ENCODE measurements at places on chromosomes 7 and 10.

- no peak for DNase-seq
These were observed 4.5 kb downstream of the PTER start for GRCh38 chr10:16441173-16441840.

GRCh38 chr7:85065306-85065705, 121.5 kb downstream of the SEMA3D start:
- DNase-seq: no peak

DNA sequence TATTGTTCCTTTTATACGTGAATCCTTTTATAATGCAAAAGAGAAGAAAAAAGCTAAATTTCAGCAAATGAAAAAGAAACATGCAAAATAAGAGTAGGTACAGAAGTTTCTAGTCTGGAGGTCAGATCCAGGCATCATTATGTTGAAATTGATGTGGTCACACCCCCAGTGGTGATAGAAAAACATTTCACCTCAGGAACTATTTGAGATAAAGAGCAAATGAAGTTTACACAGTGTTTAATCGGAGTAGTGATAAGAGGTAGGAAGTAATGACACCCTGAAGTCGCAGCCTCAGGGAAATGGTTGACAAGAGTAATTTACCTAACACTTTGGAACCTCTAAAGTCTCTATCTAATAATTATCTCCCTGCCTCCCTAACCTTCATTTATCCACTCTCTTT, 536.0 kb upstream of the STEAP1 start:
- no peak for DNase-seq

DNA sequence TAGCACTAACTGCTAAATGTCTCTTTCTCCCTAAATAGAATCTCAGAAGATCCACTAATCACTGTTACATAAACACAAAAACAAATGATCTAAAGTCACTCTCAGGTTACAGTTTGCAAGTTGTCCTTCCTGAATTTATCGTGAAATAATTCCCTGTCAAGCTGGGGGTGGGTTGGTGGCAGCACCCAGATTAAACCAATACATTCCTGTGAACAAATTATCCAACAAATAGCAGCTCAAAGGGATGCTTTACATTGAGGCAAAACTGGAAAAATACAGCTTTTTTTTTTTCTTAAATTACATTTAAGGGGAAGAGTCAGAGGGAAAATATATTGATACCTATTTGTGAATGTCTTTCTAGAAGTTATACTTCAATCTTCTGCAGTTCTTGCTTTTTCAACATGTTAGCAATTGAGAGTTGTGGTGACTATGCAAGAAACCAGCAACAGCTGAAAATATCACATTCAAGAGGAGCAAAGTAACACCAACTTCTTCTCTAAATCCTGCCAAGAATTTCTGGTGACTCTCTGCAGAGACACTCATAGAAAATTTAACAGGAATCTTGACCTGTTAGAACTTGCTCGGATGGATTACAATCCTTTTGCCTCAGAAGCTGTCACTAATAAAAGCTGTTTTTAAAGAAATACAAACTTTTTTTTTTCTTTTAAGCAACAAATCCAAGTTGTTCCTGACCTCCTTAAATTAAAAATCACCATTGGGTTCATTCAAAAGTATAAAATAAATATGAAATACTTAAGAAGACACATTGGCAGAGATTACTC, 18.9 kb downstream of the LMOD2 start:
- no peak for DNase-seq

- DNase-seq: no peak
These were observed 9.5 kb downstream of the VTI1A start for GRCh38 chr10:112456533-112456932.

DNA sequence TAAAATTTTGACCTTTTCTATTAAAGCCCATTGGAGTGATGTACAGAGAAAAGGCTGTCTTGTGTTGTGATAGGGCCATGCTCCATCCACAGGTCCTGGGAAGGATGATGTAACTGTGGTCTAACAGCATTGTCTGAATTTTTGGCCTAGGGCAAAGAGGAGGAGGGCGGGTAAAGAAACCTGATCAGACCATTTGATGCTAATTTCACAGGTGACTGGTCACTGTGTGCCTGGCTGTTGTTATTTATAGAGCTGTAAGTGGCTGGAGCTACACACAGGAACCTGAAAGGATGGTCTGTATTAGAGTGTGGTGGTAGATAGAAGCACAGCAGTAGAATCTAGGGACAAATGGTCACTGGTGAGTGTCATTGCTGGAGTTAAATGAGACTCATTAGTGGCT, 182.1 kb downstream of the AUTS2 start:
- DNase-seq: no peak

DNA sequence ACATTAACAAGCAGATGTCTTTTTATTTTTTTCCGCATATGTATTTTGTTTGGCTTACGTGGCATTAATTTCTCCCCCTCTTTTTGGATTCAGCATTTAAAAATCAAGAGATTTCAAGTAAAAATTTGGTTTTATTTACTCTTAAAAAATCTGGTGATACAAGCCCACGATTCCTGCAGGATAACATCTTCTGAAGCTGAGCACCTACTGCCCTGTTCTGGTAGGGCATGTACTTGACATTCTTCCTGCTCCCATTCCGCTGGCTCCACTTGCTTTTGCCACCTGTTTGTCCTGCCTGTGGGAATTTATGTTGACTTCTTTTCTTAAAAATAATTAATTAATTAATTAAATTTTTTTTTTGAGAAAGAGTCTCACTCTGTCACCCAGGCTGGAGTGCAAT, 105.2 kb upstream of the SLC25A13 start:
- no peak for DNase-seq

DNA sequence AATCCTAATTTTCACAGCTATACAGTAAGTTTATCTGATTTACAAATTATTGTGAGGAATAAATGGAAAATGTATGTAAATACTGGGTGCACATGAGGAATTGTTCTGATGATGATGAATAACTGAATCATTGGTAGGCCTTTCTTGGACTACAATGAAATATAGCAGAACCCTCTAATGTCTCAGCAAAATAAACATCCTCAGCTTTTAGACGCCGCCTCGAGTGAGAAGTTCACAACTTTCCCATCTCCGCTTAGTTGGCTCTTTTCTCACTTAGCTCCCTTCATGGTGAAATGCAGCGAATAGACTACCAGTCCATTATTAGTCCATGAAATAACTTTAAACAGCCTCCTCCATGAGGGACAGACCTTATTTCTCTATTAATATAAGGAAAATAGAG, 182.3 kb downstream of the BICC1 start:
- no peak for DNase-seq

- DNase-seq: no peak
These were observed 1021.3 kb downstream of the XPNPEP1 start for GRCh38 chr10:108901781-108902618.

DNA sequence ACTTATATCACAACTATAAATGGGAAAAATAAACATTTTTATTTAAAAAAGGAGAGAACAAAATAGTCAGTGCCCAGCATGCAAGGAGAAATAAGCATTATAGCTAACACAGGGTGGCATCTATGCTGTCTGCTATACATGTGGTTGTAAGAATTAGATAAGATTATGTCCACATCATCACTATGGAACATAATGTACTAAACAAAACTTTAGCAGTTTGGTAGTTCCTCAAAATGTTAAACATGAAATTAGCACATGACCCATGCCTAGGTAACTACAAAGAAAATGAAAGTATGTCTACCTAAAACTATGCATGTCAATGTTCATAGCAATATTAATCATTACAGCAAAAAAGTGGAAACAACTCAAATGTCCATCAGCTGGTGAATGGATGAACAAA, 28.7 kb upstream of the RUFY2 start:
- no peak for DNase-seq

GRCh38 chr10:34235164-34235832, 579.8 kb downstream of the PARD3 start:
- DNase-seq: no peak

DNA sequence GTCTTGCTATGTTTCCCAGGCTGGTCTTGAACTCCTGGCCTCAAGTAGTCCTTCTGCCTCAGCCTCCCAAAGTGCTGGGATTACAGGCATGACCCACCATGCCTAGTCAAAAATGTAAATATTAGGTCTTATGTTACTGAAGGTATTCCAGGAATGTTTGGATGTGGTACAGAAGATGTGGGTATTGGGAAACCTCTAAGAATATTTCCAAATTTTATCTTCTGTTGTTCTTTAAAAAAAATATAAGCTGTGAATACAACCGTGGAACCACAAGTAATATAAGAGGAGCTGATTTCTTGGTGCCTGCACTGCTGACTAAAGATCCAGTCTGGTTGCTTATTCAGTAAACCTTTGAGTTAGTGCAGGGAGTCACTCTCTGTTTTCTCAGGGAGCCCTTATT, 178.3 kb downstream of the AUTS2 start:
- no peak for DNase-seq

DNA sequence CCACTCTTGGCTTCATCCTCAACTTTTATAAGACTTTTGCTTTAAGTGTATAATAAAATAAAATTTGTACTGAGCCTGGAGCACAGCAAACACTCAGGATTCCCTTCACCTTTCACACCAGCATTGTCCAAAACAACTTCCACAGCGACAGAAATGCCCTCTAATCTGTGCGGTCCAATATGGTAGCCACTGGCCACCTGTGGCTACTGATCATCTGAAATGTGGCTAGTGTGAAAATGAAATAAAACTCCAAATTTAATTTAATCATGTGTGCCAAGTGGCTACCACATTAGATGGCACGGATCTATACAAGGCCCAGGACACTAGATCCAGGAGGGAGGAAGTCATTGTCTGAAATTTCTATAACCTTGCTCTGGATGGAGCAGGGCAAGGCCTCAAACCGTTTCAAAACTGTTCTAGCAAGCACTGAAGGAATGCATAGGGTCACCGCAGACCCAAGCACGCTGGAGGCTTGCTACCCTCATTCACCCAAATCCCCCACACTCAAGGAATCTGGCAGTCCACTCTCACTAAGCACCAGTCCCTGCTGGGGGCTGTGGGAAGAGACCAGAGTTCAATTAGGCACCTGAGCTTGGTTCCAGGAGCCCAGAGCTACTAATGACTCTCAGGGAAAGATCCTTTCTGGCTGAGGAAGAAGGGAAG, 6.3 kb upstream of the MYO1G start:
- DNase-seq: no peak

GRCh38 chr7:87474533-87475358, 734 bp downstream of the ABCB4 start:
- no peak for DNase-seq

- peak; percentile 83 for DNase-seq
These were observed 59.2 kb upstream of the MYL10 start for GRCh38 chr7:101688183-101688831.

DNA sequence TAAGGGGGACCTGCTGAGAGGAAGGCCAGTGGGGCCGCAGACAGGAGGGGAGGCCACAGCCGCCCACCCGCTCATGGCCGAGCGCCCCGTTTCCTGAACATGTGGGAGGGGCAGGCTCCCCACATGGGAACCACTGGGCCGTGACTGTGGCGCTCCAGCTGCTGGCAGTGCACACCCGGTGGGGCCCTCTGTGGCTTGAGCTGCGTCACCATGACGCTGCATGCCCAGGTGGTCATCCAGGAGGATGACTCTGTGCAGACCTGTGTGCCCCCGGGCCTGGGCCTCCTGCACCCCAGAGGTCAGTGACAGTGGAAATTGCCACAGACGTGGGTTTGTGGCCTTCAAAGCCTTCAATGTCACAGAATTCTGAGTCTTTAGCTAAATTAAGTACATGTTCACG, 85.1 kb downstream of the MGMT start:
- DNase-seq: no peak

Measured in stimulated activated CD4-positive, alpha-beta T cell treated with anti-CD3 and anti-CD28 coated beads, TNF-alpha, amount 100 ng/mL, for 1 hour (primary cell).